Skin of body (tissue), 3 donors: ENCODE measurements at places on chromosomes 3 and 15. TPM values are rescaled to one million over a fixed set of nuclear protein-coding genes. Genes with fewer than 3 reads are reported as not detected.

- DNase-seq = no peak
These were observed 35.6 kb downstream of the SNAPC5 start for GRCh38 chr15:66461917-66462316.

DNA sequence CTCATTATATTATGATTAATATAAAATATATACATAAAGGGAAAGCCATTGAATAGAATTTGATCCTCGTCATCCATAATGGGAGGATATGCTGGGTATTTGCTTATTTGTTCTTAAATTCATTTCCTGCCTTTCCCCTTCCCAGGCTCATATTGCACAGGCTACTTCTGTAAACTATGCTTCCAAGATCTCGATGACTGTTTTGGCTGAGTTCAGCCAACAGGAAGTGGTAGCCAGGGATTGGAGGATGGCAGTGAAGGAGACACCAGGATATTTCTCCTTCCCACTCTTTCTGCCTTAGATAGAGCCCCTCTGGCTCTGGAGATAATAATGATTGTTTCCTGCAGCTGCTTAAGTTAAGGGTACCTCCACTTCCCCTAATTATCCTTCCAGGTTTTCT, 44.3 kb upstream of the DYNC1LI1 start:
- no peak for DNase-seq

- DNase-seq = no peak
These were observed 372.1 kb downstream of the NR2F2 start for GRCh38 chr15:96702589-96702988.

GRCh38 chr3:190326361-190326760, 4.1 kb upstream of the CLDN1 start:
- DNase-seq = no peak

GRCh38 chr15:48440084-48440483, 108.9 kb downstream of the DUT start:
- no peak for DNase-seq

DNA sequence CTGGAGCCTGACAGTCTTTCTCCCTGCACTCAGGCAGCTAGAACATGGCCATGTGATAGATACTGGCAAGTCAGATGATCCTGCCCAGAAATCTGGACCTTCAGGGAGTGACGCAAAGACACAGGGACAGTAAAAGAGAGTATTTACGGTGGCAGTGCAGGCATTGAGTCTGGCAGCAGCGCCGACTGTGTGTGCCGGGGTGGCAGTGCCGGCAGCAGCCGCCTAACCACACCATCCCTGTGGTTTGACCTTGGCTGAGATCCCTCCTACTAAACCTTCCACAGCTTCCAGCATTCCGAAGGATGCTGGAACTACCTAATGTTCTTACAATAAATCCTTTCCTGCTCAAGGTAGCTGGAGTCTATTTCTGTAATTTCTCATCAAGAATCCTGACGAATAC, 4.6 kb upstream of the TSPAN3 start:
- DNase-seq = no peak

DNA sequence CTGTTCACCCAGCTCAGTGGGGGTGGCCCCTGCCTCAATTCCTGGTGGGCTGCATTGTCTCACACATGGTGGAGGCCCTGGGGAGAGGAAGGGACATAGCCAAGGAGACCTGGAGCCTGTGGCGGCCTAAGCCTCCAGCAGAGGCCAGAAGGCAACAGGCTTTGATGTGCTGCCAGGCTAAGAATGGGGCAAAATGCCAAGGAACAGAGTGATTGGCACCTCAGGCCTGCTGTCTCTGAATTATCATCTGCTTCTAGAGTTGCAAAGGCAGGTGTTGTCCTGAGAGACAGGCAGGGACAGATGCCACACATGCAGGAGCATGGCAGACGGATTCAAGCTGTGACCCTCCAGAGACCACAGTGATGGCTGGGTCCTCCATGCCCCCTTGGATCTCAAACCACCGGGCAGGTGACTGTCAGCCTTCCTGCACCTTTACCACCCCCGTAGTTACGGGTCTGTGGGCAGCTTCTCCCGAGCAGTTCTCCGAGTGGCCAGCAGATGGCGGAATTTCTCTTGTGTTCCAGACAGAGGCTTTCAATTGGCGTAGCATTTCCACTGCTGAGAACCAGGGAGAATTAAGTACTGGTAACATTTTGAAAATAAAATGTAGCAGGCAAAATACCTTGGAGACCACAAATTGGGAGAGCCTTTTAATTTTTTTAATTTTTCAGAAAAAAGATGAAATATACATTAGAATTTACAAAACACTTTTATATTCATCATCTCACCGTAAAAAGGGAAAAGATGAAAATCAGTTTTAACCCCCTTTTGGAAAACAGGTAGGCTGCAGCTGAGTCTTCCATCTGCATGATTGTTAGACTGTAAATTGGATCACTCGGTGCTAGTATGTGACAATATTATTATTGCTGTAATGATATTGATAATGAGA, 525.5 kb upstream of the CFAP20DC start:
- peak; percentile 74 for DNase-seq

- DNase-seq = no peak
These were observed 14.5 kb downstream of the CSRNP1 start for GRCh38 chr3:39138804-39139415.

DNA sequence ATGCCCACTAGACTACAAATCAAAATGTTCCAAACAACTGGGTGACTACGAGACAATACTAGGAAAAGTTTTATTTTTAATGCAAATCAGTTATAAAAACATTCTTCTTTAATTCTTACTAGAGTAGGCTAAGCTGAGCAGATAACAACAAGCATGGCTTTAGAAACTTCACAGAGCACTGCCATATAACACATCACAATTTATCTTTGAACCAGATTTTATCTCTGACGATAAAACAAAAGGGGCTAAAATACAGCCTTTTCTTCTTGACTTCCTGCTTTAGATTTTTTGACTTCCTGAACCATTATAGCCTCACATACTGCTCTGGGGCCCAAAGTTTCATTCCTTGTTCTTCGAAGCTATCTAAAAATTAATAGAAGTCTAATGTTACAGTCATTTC, 25.9 kb downstream of the TBC1D2B start:
- DNase-seq = no peak

Gene SLC9C1
- total RNA-seq = 0.89 TPM

Gene BFSP2
- total RNA-seq = not detected

Gene ZXDC
- total RNA-seq = 20.7 TPM

Gene SAMD7
- total RNA-seq = not detected

Gene WNT5A
- 28.8 TPM for total RNA-seq
